ENCODE measurements at places on chromosomes 5 and 9.

DNA sequence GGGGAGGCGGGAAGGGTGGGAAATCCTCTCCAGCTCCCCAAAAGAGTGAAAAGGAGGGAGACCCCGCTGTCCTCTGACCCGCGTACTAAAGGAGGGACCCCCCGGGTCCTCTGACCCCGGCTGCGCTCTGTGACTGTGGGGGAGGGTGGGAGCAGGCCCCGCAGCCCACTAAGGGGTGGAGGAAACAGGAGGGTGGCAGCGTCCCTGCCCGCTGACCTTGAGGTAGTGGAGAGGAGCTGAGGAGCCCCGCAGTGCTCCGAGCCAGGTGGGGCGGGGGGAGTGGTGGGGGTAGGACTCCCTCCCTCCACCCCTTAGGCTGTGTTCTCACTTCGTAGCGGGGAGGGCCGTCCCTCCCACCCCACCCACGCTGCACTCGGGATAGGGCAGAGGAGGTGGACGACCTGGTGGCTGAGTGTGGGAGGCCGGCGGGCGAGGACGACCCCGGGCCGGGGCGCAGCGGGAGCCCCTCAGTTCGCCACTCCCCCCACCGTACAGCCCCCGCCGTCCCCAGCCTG, 449 bp upstream of the ADCY2 start:
- DNase-seq: no peak

DNA sequence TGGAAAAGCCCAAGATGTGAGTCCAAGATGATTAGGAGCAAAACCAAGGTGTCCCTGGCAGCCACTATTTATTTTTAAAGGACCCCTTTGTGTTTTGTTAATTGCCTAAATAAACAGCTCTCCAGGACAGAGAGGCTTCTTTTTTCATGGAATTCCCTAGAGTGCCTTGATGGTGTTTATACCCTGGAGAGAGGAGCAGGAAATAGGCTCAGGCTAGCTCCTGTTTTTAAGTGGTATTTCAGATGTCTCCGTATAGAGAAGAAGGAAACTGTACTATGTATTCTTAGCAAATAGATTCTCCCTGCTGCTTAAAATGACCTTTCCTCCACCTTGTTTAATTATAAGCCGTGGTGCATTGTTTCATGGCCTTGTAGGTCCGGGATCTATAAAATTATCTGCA, 292.4 kb downstream of the CD180 start:
- DNase-seq: no peak

- no peak for DNase-seq
Observed at GRCh38 chr9:7432989-7433388, 366.6 kb downstream of the DMAC1 start.

DNA sequence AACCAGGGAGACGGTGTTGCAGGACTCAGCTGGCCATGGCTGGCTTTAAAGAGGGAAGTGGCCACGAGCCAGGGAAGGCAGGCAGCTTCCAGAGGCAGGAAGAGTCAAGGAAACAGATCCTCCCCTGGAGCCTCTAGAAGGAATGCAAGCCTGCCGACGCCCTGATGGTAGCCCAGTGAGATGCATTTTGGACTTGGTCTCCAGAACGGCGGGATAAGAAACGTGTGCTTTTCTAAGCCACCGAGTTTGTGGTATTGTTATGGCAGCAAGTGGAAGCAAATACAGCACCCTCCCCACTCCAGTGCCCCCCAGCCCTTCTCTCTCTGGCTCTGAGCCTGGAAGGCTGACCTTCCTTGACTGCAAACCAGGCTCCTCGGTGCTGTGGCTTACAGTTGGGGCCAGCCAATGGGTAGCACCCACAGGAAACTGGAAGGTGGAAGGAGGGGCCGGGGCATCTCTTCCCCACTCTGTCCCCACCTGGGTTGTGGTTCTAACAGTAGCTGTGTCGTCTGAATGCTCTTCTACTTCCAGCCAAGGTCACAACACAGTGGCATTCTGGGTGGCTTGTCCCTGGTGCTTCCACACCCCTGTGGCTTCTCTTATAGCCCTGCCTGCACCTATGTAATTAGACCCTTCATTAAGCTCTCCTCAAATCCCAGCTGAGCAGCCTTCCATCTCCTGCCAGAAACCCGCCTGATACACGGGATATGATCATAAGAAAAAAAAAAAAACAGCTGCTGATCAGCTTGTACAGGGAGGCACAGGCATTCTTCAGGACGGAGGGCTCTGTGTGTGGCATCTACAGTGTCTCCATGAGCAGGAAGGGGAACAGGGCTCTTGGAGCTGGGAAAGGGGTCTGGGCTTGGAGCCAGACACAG, 29.9 kb upstream of the UNC5A start:
- DNase-seq: no peak

GRCh38 chr5:94776167-94776566, 157.7 kb downstream of the SLF1 start:
- peak; percentile 53 for DNase-seq

DNA sequence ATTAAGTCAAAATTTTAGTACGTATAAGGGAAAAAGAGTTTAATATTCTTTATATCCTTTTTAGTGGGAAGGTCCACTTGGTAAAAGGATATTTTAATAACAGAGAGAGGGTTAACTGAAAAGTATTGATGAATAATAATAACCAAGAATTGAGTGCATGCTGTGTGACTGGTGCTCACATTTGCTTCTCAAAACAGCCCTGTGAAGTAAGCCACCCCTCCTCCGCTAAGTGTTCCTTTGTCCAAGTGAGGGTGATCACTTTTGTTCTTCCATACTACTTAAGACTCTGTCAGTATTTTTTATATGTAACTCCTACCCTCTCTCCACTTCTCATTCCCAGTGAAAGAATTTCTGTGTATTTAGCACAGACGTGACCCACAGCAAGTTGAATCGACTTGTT, 51.5 kb downstream of the SLC44A1 start:
- DNase-seq: no peak

DNA sequence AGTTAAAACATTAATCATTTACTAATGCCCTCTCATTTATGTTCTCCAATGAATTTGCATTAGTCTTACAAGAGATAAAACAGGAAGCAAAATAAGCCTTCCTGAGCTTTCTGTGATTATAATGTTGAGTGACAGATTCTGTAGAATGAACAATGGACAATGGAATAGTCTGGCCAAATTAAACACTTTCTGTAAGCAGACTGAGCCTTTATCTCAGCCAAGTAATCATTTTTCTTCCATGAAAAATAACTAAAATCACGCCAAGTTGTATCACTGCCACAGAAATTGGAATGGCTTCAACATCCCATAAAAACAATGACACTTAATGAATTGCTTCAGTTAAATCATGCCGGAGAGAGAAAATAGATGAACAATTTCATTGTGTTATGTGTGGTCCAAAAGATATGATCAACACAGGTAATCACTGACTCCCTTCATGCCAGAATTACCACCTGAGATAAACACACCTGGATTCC, 63.0 kb downstream of the TSSK1B start:
- DNase-seq: no peak

DNA sequence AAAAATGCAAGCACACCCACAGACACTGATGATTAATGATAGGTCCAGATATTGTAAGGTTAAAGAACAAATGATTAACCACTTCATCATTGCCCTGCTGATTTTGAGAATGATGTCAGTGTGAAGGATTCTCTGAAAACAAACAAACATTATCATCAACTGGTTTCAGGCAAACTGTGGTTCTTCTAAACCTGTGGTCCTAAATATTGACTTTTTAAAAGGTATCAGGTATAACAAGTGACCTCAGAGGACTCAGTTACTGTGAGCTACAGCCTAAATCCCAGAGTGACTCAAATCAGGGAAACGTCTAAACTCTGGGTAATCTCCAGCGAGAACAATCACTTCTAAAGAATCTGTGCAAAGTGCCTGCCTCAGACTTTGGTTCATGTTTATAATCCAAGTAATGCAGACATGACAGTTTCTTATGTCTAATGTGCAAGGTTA, 172.3 kb upstream of the CDH6 start:
- no peak for DNase-seq

DNA sequence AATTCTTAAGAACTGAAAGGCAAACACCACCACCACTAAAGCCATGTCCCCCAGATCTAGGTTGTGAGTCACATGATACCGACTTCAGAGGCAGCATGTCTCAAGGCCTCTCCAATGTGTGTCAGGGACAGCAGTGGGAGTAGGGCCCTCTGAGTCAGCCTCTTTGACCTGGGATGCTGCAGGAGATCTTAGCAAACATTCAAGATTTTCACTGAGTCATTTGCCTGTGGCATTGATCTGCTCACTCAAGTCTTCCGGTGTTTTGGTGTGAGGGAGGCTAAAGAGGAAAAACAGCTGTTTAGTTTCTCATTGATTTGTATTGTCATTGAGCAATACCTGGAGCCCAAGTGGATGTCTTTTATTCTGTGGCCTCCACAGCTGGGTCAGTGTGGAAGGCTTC, 36.1 kb downstream of the TMC1 start:
- no peak for DNase-seq

DNA sequence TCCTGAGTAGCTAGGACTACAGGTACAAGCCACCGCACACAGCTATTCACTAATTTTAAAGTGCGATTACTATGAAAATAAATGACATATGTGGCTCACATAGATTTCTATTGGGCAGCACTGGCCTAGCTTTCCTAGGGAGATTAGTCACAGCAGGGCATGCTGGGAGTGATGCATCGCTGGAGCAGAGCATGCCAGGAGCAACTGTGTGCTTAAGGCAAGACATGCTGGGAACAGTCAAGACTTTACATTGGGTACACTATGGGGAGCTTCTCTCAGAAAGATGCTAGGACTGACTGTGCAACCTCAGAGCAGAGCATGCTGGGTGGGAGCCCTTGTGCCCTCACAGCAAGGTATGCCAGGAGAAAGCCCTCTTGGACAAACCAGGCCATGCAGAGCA, 9.3 kb downstream of the ST6GALNAC6 start:
- DNase-seq: no peak

- DNase-seq: no peak
Observed at GRCh38 chr5:138212828-138213160, 329 bp downstream of the CDC23 start.

Data from DMS 273 treated with DMSO at 0.1 percent for 48 hours (cell line).